ENCODE measurements at places on chromosomes 16 and 17. TPM values are rescaled to one million over a fixed set of nuclear protein-coding genes. Genes with fewer than 3 reads are reported as not detected.

- peak; percentile 53 for DNase-seq
Observed at GRCh38 chr16:52548261-52549010, 1.5 kb upstream of the TOX3 start.

- DNase-seq: no peak
Observed at GRCh38 chr17:50672831-50673551, 34.7 kb downstream of the ANKRD40 start.

DNA sequence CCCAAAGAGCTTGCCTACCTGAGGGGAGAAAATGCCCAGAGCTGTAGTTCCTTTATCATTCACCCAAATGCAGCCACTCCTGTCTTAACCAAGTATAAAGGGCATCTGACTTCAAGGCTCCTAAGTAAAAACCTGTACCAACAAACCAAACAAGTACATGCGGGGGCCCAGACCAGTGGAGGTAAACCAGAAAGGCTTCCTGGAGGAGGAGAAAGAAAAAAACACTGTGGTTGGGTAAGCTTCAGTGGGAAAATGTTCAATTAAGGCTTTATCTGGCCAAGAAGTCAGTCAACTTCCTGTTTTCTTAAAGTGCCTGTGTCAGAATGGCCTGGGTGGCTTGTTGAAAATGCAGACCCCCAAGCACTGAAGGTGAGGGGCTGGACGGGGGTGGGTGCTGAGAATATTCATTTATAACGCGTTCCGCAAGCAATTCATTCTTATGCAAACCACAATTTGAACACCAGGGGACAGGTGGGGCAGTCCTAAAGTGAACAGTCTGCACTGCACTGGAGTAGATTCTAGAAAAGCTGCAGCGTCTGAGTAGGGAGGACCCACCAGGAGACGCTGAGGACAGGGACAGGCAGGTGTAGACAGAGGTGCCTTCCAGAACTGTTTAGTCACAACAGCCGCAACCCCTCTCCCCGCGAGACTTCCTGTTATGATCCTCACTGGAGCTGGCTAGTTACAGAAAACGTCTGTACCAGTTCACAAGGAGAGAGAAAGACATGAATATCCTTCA, 467.1 kb downstream of the SOX9 start:
- no peak for DNase-seq

DNA sequence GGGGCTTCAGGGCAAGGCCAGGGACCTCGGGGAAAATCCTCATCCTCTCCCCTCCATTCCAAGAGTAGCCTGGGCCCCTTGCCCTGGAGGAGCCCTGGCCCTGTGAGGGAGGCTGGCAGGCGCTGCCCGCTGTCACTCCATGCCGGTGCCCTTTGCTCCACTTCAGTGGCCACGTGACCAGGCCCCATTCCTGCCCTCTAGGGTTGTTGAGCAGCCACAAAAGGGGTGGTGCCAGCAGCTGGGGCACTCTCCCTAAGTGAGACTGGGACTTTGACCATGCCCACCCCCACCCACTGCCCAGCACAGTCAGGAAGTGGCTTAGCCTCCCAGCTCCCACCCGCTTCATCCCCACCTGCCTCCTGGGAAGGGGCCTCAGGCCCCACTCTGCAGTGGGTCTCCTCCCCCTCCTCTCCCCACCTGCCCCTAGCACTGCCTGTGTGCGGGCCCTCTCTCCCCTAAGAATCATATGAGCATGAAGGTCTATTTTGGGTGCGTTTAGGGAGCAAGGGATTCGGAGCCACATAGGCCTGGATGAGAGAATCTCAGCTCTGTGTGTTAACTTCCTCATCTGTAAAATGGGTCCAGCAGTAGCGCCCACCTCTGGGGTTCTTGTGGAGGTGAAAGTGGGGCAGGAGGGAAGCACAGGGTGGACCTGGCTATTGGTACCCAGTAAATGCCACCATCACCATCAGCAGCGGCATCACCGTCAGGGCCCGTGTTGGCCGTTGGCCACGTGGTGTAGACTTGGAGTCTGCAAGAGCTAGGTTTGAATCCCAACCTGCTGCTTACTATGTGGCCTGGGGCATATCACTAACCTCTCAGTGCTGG, 7.2 kb downstream of the PDK2 start:
- DNase-seq: no peak

GRCh38 chr16:3589441-3589921, 12.3 kb upstream of the NLRC3 start:
- DNase-seq: no peak

GRCh38 chr17:19730843-19731242, 14.5 kb upstream of the SLC47A2 start:
- DNase-seq: no peak

- no peak for DNase-seq
Observed at GRCh38 chr17:73757420-73757819, 113.2 kb upstream of the SDK2 start.

GRCh38 chr17:4208238-4208637, 55.5 kb downstream of the ANKFY1 start:
- DNase-seq: no peak

DNA sequence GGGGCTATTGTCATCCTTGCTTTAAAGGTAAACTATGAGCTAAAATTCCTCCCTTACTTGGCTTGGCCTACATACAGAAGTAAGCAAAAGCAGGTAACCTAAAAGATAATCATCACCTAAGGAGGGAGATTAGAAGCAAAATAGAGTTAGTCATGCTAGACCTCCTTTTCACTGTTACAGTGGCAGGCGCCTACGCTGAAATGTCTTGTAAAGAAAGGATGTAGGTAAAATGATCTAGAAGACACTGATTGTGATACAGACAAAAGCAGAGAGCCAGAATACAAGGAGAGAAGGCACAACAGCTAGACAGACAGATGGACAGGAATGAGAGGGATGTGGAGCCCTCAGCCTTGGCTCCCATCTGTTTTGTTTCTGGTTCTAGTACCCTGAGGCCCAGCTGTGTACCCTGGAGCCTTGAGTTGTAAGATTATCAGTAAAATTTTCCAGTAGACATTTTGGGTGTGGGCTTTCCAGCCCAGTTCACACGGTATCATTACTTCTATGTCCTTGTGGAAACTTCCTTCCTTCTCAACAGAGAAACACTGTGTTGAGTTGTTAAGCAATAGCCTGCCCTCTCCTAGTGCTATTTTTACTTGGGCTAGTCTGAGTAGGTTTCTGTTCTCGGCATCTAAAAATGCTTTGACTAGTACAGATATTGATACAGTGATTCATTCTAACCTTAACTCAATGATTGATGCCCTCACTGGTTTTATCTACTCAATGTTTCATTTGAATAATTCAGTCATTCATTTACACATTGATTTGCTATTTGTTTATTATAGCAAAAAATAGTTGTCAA, 7.7 kb upstream of the C16orf78 start:
- DNase-seq: no peak

DNA sequence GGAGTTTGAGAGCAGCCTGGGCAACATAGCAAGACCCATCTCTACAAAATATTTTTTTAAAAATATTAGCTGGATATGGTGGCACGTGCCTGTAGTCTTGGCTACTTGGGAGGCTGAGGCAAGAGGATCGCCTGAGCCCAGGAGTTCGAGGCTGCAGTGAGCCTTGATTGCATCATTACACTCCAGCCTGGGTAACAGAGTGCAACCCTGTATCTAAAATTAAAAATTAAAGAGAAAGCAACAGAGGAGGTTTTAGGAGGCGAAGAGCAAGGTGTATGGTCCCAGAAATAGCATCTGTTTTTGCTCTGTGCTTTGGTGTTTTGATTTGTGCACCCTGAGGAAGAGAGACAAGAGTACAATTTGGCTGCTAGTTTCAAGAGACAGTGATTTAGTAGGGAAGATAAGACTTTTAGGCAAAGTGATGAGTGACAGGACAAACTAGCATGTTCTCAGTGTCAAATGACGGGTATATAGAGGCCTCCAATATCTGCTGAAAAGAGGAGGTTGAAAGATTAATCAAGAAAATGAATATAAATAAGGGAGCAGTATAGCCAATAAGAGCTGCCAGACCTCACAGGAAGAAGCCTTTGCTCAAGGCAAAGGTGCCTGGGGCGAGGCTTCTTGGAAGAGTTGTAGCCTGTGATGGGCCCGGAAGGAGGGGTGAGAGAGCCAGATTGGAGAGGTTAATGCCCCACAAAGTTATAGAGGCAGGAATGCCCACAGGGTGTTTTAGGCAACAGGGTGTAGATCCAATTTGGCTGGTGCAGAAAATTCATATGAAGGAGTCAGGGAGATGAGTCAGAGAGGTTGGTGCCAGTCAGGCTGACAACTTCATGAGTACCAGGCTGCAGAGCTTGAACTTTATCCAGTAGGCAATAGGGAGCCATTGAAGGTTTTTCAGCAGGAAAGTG, 11.4 kb downstream of the HLF start:
- no peak for DNase-seq

DNA sequence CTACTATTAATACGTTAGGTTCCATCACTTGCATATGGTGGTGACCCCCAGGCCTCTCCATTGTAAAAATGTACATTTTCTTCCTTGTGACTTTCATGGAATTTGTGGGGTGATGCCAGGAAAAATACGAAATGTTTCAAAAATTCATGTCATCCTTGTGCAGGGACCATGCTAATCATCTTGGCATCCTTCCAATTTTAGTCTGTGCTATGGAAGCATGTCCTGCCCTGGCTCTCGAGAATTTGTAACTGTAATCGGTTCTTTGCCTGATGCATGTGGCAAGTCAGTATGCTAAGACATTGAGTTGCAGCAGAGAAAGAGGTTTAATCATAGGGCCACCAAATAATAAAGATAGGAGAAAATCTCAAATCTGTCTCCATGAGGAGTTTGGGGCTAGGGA, 14.3 kb upstream of the GINS3 start:
- DNase-seq: no peak

DNA sequence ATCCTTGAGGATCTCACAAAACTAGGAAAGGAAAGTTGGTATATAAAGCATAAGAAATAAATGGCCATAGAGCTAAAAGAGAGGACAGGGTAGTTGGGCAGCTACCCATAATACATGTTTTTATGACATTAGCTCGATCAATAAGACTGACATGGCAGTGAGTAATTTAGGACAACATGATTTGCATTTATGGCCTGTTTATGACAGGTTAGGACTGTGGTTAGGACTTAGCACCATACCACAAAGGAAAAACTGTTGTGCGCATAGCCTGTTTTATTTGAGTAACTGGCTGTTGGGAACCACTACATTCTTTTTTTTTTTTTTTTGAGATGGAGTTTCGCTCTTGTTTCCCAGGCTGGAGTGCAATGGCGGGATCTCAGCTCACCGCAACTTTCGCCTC, 18.0 kb upstream of the TRIM37 start:
- DNase-seq: no peak

DNA sequence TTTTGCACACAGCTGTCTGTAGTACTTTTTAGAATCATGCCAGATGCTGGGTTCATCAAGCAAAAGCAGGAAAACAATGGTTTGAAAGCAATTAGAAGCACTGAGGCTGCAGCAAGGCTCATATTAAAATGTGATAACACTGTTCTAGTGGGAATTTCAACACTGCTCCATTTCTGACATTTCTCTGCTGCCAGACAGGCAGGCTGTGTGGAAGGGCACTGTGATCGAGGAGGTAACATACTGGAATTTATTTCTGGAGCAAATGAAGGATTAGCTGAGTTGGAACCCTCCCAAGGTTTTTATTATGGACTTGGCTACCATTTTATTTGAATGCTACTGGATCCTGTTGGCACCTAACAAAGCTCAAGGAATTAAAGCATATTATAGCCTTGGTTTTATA, 66.9 kb downstream of the SKAP1 start:
- DNase-seq: no peak

GRCh38 chr17:1630662-1631061, 2.0 kb upstream of the SLC43A2 start:
- DNase-seq: no peak

DNA sequence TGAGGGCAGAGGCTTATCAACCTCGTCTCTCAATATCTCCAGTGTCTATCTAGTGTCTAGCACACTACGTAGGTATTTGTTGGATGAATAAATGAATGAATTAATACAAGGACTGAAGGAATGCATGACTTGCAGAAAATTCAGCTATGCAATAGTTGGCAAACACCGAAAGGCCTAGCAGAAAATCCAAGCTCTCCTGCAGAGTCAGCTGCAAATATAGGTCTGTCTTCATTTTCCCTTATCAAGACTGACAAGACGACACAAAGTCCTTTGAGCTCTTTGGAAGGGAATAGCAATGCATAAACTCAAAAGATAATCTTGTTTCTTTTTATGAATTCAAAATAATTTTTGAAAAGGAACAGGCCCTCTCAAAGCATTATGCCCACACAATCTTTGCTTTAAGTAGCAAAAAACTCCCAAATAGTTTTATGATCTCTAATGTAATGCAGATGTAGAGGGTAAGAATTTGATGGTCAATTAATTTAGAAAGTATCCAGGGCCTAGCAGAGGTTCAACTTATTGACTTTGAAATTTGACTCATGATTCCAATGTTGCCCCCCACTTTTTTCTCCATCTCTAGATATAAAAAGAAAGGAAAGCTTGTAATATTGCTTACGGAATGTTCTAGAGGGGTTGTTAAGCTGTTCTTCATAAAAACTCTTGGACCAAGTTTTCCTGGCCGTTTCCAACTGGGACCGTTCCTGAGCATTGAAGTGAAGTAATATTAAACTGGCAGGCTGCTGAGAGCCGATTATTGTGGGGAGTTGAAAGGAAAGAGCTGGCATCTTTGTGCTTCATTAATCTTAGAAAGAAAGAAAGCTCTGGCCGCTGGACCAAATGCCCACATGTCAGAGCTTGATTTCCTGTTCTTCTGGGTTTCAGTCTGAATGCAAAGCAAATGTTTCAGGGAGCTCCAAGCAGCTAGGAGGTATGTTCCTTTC, 227.3 kb downstream of the HS3ST3A1 start:
- no peak for DNase-seq

GRCh38 chr17:68731465-68731864, 130.3 kb upstream of the FAM20A start:
- no peak for DNase-seq

- peak; percentile 11 for DNase-seq
Observed at GRCh38 chr16:22312897-22313781, 15.9 kb downstream of the POLR3E start.

DNA sequence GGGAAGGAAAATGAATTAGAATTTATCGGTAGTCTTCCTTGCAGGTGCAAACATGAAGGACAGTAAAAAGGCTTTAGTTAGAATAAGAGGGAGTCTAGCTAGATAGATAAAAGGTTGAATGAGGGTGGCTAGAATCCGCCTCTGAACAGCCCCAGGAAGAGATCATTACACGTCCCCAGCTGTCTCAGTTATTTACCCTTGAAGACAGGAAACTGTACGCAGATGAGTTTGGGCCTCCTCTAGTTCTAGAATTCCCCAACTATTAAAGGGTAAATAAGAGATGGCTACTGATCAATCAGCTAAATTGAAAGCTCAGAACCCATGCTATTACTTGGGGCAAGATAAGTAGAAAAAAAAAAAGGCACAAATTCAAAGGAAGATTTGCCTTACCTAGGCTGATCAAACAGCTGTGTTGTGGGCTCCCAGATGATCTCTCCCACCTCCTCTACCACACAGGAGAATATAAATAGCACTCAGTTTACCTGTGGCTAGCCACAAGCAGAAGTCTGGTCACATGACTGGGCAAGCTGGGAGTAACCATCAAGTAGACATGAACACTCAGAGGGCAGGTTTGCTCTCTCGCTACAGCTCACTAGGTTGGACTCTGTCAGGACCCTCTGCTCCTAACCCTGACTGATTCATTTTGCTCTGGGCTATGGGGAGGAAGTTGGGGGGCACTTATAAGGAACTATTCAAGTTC, 17.0 kb downstream of the FAM117A start:
- no peak for DNase-seq

TMEM94 gene
- total RNA-seq: 23.6 TPM

MARCHF10 gene
- total RNA-seq: 0.51 TPM

PRSS8 gene
- 17.6 TPM for total RNA-seq

All from neural progenitor cell (in vitro differentiated cells).